ENCODE measurements at places on chromosomes 12 and 14. TPM values are rescaled to one million over a fixed set of nuclear protein-coding genes. Genes with fewer than 3 reads are reported as not detected.

ALDH1L2 gene
- 5.7 TPM for total RNA-seq

GPRC5D gene
- not detected for total RNA-seq

KERA gene
- not detected for total RNA-seq

TSHR gene
- total RNA-seq: 0.31 TPM

DPPA3 gene
- not detected for total RNA-seq

Measured in activated CD8-positive, alpha-beta T cell treated with anti-CD3 and anti-CD28 coated beads for 36 hours (primary cell).